NCI-H446 treated with DMSO at 0.1 percent for 48 hours (cell line): ENCODE measurements at places on chromosomes 2 and 18.
A peak's percentile ranks its signal among the peaks of the same experiment; 100 is the strongest.

DNA sequence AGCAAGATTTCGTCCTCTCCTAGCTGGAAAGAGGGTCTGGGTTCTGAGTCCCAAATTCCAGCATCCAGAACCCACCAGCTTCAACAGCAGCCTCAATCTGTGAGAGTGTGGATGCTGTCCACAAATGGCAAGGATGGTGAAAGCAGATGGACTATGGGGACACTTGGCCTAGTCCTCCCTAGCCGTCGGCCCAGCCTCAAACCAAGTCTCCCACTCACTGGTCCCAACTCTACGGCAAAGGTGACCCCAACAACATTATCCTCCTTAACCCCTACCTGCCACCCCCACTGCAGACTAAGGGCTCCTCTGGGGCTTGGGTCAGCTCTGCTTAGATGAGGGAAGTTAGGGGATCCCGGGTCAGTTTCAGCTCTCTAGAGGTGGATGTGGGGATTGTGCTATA is 57.3 kb downstream of the TNS1 start:
- DNase-seq, result no peak

DNA sequence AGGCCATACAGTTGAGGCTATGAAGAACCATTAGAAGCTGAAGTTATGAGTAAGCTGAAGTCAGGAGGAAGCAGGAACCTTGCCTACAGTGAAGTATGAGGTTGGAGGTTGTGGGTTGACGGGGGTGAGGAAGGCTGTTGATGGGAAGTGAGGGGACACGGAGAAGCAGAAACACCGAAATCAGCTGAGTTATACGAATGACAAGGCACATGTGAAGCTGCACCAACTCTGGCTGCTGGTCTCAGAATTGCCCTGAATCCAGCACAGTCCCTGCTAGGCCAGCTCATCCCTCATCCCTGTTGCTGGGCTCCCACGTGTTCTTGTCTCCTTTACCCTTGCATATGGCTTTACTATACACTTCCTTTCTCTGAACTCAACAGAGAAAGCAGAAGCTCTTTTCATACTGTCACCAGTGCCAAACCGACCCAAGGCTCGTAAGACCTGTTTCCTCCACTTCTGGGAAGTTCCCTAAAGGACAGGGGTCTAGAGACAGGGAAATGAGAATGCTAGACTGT is 9.2 kb upstream of the TMEM247 start:
- no peak for DNase-seq

DNA sequence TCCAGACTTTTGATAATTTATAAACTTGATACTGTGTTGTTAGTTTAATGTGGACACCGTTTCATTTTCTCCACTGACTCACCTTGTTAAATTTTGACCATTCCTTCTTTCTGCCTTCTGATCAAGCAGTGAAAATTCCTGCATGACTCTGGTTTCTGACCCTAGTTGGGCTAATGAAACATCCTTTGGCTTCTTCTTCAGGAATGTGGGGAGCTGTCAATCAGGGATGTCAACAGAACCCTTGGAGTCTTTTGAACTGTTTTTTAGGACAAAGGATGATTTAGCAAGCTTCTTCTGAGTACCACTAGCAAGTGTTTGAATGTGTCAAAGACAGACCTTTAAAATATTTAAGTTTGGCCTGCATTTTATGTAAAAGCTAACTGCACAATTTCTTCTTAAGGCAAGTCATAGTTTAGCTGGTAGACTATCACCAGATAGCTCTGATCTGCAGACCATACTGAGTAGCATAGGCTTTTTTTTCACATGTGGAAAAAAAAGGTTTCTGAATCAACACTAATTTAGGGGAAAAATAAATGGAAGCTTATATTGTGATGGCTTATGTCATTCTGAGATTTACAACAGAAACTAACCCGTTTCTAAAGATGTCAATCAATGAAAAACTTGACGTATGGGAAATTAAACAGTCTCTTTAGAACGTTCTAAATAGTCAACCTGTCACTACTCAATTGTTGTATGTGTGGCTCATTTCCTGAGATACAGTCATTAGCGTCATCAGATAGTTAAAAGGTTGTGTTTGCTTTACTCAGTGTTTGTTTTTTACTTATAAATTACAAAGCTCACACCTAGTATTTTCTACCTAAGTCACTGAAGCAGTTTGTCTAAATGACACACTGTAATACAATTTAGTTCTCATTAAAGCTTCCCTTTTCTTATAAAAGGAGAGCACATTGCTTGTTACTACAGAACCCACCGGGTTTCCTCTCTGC is 311.4 kb downstream of the PTPRM start:
- DNase-seq, result no peak

- DNase-seq, result no peak
These were observed 18.5 kb downstream of the REL start for GRCh38 chr2:60899892-60900249.

DNA sequence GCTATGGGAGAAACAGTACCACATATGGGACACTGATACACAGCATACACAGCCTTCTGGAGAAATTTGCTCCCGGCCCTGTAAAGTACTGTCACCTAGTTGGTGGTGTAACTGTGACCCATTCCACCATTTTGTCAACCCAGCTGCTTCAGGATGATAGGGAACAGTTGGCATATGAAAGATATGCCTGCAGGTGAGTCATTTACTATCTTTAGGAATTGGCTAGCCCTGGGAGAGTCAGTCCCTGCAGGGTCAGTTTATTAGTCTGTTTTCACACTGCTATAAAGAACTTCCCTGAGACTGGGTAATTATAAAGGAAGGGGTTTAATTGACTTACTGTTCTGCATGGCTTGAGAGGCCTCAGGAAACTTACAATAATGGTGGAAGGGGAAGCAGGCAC is 30.0 kb upstream of the PTPRM start:
- no peak for DNase-seq

DNA sequence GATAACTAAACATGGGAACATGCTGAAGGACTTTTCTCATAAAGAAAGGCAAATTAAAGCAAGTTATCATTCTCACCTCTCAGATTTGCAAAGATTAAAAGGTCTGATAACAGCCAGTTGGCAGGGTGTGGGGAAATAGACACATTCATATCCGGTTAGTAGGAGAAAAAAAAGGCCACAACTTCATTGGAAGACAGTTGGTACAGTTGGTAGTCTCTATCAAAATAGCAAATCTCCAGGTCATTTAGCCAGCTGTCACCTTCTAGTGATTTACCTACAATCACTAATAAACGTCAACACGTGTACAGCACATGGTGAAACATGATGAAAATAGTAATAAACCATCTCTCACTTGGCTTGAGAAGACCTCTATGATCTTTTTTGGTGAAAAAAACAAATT is 16.6 kb downstream of the INPP5D start:
- no peak for DNase-seq

GRCh38 chr2:107418708-107419107 is 408.0 kb upstream of the RGPD4 start:
- no peak for DNase-seq

- no peak for DNase-seq
These were observed 174.8 kb downstream of the TWIST2 start for GRCh38 chr2:239022437-239023260.

DNA sequence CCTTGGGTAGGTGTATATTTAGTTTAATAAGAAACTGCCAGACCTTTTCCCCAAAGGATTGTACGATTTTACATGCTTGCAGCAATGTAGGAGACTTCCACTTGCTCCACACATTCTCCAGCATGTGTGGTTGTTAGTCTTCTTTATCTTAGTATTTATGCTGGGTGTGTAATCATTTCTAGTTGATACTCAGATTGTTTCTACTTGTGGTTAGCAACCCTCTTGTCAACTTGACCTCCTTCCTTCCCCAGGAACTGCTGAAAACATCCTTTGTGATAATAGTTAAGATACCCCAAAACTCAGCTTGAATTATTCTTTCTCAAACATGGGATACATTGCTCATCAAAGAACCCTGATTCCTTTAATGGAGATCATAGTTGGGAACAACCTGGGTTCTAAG is 37.2 kb upstream of the CYBRD1 start:
- DNase-seq, result no peak

GRCh38 chr2:18479947-18480369 is 80.5 kb downstream of the RDH14 start:
- DNase-seq, result peak; percentile 36

DNA sequence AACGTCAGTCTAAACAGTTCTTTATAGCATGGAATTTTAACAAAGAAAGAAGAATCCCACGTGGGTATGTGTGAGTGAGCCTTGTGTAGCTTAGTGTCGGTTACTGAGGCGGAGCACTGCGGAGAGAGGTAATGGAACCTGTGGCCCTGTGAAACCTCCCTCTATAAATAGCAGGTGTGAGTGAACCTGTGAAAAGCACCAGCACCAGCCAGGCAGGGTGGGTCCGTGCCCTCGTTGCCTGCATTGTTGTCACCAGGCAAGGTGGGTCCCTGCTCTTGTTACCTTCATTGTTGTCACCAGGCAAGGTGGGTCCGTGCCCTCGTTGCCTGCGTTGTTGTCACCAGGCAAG is 4.7 kb downstream of the CTDP1 start:
- no peak for DNase-seq

DNA sequence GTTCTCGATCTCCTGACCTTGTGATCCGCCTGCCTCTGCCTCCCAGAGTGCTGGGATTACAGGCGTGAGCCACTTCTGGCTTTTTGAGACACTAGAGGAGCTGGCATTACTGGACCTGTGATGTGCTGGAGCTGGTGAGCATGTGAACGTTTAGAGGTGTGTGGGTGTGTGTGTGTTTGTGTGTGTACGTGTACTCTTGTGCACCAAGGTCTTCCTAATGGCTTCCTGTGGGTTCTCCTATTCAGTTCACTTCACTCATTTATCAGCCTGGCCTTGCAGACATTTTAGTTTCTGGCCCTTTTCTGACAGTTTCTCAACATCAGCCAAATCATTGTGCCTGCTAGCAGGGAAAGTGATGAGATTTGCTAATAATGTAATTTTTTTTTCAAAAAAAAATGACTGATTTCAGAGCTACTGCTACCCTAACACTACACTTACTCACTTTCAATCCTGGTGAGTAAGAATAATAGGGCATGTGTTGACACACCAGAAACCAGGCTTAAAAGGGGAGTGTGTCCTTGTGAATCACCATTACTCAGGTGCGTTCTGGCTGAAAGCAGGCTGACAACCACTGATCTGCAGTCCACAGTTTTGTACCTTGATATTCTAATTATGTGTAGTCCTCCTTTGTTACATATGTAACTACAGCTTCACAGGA is 41.0 kb upstream of the ACTR3 start:
- DNase-seq, result no peak

- no peak for DNase-seq
These were observed 27.1 kb downstream of the PSD4 start for GRCh38 chr2:113200736-113201490.

- no peak for DNase-seq
These were observed 350.8 kb upstream of the NT5C1B start for GRCh38 chr2:18940184-18940583.

DNA sequence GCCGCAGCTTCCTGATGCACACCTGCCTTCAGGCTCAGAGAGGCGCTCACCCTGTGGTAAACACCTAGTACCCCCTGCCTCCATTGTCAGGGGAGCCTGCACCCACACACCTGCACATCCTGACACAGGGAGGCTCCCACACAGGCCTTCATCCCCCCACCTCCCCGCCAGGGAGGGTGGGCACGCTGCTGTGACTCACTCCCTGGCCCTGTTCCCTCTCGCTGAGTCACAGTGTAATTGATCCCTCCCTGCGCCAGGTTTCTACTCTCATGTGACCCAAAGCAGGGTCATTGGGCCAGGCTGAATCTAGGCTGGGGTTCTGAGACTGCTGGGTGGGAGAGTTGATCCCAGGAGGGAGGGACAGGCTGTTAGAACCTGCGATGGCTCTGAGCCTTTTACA is 8.5 kb upstream of the CELF4 start:
- peak; percentile 41 for DNase-seq

DNA sequence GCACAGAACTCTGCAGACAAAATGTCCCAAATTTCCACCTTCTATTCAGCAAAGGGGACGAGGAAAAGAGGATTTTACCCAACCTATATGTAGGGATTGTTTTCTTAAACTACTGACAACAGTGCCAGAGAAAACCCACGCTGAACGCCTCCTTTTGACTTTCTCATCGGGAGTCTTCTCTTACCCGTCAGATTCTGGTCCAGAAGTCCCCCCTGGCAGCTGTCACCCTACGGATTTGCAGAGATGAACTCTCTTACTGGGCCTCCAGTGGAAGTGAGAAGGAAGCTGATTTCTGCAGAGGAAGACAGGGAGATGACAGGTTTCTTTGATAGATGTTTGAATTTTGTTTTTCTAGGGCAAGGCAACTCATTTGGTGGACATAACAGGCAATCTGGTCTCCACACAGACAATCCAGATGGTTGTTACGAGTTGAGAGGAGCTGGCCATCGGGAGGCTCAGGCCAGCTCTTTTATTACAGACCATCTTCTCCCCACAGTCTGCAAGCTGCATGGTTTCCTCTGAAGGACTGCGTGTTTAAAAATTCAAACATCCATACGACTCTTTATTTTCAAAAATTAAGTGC is 804.3 kb downstream of the RNF144A start:
- no peak for DNase-seq

- no peak for DNase-seq
These were observed 298.1 kb downstream of the TGIF1 start for GRCh38 chr18:3748086-3748485.

DNA sequence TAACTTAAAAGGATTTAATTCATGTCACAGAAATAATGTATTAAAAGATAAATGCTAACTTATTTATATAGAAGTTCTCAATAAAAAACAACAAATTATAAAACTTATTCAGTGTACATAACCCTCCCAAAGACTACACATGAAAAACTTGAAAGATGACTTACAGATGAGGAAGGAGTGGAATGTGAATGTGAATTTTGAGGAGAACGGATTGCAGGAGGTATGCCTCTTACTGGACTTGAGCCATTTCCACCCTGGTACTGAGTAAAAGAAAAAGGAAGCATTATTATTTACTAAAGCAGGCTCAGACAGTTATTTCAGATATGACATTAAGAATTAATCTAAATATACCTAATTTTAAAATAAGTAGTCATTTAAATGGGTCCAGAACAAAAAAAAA is 104.4 kb downstream of the TLK1 start:
- DNase-seq, result no peak

DNA sequence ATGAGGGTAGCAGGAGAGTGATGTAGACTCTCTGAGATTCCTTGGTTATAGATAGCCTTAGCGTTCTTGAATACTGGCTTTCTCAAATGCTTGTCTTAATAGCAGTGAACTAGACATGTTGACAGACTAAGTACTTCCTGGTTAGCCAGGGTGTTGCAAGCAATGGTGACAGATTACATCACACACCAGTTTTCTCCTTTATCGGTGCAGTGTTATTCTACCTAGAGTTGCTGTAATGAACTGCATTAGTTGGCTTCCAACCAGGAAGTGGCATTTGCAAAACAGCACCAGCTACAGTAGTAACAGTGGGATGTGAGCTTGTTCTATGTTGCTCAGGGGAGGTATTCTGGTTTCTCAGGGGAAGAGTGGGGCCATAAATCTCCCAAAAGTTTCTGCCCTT is 582.2 kb upstream of the DDX18 start:
- no peak for DNase-seq

GRCh38 chr2:222232839-222233238 is 66.0 kb downstream of the PAX3 start:
- no peak for DNase-seq

- no peak for DNase-seq
These were observed 28.3 kb downstream of the KCNJ13 start for GRCh38 chr2:232748038-232748437.

- DNase-seq, result no peak
These were observed 477.1 kb upstream of the ID2 start for GRCh38 chr2:8204711-8205110.
